ENCODE measurements at places on chromosomes 7 and 10.

DNA sequence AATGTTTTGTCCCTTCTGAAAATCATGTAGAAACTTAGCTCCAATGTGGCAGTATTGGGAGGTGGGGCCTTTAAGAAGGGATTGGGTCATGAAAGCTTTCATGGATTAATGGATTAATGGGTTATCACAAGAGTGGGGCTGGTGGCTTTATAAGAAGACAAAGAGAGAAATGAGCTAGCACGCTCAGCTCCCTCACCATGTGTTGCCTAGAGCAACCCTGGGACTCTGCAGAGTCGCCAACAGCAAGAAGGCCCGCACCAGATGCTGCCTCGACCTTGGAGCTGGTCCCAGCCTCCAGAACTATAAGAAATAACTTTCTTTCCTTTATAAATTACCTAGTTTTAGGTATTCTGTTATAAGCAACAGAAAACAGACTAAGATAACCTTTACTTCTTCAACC is 74.9 kb upstream of the HECW1 start:
- no peak for DNase-seq

- no peak for DNase-seq
Measured at GRCh38 chr7:52584041-52584440, 451.4 kb upstream of the POM121L12 start.

- DNase-seq, result peak; percentile 11
Measured at GRCh38 chr10:119595676-119596515, 868 bp downstream of the TIAL1 start.

GRCh38 chr10:76302481-76302880 is 871.1 kb downstream of the LRMDA start:
- no peak for DNase-seq

GRCh38 chr10:50622706-50623662 is 772 bp downstream of the SGMS1 start:
- no peak for DNase-seq

DNA sequence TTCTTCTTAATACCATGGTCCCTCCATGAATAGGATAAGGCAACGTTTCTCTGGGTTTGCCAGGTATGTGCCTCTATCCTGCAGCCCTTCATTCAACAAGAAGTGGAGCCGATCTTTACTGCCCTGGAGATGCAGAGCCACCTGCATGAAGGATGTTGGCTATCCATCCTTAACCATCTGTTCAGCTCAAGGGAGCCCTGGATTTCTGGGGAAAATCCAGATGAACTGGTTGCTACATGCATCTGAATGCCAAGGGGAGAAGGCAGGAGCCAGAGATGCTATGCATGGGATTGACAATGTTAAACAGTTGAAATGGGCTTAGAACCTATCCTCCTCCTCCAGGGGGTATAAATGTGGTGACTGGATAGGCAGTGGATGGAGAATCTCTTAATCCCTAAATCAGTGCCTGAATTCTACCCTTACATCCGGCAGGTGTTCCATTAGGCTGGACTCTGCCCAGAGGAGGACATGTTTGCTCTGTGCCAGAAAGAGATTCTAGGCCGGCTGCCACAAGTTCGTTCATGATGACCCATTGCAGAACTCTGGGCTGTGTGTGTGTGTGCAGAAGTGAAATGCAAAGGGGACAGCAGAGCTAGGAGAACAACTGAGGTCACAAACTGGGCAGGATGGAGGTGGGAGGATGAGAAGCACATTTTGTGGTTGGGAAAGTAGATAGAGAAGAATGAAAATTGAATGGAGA is 15.6 kb downstream of the CPED1 start:
- no peak for DNase-seq

GRCh38 chr7:155483868-155484325 is 26.0 kb downstream of the EN2 start:
- DNase-seq, result no peak

GRCh38 chr10:50641626-50642025 is 17.9 kb upstream of the SGMS1 start:
- no peak for DNase-seq

- peak; percentile 60 for DNase-seq
Measured at GRCh38 chr10:51224671-51225161, 150.4 kb downstream of the PRKG1 start.

DNA sequence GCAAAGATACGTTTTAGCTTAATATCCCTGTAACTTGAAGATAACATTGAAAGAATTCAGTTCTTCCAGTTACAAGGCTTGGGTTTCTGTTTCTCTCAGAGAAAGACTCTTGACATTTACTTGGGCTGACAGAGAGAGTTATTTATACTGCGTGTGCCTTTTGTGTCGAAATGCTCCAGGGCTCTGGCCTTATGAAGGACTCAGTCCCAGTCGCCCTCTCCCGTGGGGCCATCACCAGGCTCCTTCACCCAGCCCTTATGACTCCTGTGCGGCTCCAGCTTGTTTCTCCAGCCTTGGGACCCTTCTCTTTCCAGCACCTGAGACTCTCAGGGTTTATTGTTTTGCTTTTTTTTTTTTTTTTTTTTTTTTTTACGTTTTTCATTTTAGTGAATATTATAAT is 242.3 kb upstream of the DKK1 start:
- no peak for DNase-seq

- DNase-seq, result peak; percentile 89
Measured at GRCh38 chr10:96850825-96851224, 18.7 kb downstream of the LCOR start.

DNA sequence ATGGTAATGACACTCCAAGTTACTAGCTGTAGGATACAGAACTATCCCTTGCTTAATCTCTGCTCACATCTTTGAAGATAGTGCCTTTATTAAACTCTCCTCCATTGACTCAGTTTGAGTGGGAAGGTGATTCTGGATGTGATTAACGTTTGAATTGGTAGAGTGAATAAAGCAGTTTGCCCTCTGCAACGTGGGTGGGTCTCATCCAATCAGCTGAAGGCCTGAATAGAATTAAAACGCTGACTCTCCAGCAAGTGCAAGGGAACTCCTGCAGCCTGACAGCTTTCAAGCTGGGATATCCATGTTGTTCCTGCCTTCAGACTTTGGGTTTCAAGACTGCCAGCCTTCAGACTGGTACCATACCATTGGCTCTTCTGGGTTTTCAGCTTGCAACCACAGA is 21.6 kb downstream of the KLF14 start:
- no peak for DNase-seq

DNA sequence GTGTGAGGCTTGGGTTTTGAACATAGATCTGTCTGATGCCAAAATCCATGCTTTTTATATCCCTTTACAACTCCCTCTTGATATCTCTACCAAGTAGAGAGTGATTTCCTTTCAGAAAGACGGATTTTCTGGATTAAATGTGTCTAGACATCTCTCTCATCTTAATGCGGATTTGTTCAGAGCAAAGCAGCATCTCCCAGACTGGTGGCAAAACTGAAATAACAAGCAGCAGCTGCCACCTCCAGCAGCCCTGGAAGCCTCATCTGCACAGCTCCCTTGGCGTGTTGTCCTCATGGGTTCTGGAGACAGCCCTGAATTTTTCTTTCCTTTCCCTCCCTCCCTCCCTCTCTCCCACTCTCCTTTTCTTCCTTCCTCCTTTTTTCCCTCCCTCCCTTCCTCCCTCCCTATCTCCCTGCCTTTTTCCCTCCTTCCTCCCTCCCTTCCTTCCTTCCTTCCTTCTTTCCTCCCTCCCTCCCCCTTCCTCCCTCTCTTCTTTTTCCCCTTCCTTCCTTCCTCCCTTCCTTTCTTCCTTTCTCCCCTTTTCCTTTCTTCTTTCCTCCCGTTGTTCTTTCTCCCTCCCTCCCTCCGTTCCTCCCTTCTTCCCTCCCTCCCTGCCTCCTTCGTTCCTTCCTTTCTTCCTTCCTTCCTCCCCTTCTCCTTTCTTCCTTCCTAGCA is 639.9 kb downstream of the TYW1 start:
- no peak for DNase-seq

DNA sequence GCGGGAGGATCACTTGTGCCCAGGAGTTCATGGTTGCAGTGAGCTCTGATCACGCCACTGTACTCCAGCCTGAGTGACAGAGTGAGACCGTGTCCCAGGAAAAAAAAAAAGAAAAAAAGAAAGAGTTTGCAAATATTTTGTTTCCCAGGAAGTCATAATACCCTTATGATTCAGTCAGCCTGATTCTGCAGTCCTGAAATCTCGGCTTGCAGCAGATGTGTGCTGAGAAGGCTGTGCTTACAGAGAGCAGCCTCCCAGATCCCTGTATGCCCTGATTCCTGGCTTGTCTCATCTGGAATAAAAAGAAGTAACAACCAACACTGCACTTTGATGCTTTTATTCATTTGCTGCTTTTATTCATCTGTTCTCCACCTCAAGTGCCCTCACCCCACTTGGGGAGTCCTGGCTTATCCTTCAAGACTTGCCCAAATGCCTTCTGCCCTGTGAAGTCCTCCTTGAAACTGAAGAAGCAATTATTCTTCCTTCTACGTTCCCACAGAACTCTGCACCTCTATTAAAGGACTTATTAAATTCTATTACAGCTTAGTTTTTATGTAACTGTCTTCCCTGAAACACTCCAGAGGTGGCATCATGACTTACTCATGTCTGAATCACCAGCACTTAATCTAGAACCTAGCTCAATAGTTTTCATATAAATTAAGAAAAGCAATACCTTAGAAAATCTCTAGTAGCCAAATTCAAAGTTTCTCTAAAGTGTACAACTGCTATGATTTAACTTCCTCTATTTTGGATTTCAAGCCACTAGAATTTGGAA is 27.7 kb upstream of the BPGM start:
- DNase-seq, result no peak

DNA sequence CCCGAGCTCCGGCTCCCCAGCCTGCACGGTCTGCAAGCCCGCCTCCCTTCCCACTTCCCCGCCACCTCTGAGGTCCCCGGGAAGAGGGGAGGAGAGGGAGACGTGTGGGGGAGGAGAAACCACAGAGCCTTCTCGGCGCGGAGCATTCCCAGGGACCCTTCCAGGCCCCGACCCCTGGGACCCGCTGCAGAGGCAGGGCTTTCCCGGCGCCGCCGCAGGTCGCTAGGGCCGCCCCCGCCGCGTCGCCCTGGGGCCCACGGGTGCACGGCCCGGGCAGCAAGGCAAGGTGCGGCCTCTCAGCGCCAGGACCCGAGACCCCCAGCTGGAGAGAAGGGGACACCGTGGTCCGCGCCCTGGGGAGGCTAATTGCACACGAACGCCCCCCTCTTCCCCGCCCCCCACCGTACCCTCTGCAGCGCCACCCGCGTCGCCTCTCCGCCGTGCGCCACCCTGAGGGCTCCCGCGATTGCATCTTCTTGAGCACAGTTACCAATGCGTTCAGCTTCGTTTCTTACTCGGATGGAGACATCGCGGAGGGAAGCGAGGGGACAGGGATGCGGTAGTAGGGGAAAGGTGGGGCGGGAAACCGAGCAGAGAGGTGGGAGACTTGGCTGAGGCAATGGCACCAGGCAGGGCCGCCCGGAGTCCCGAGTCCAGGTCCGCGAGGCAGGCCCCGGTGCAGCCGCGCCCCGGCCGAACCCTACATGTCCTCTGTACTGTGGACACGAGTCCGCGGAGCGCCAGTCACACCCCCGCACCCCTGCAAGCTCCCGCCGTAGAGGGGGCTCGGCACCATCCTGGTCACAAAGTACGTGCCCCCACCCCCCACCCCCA is 28.9 kb downstream of the SKIDA1 start:
- DNase-seq, result no peak

DNA sequence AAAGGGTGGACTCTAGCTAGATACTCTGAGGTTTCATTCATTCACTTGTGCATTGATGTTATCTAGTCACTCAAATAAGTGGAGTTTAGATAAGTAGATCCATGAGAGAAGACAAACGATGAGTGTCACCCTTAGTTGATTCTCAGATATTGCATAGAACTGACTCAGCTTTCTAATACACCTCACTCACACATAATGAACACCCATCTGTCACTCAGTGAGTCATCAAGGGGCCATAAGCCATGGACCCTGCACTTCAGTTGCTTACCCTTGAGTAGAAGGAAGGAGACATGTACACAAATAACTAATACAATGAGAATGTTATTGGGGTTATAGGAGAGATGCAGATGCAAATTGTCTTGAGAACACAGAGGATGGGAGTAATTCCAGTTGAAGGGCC is 163.8 kb downstream of the SORCS3 start:
- DNase-seq, result no peak

DNA sequence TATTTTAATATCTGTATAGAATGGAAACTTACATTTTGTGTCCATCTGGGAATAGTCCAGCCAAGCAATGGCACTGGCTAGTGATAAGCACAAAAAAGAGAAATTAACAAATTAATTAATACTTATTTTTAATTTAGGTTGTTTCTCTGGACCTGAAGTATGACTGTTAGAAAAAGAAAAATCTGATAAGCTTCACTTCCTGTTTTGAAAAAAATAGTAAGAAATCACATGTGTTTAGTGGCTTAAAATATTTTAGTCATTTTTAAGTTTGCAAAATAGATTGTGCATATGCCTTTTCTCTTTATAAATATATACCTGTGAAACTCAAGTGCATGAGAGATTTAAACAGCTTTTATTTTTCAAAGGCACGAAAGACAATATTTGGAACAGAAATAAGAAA is 50.1 kb upstream of the CREB5 start:
- DNase-seq, result no peak

DNA sequence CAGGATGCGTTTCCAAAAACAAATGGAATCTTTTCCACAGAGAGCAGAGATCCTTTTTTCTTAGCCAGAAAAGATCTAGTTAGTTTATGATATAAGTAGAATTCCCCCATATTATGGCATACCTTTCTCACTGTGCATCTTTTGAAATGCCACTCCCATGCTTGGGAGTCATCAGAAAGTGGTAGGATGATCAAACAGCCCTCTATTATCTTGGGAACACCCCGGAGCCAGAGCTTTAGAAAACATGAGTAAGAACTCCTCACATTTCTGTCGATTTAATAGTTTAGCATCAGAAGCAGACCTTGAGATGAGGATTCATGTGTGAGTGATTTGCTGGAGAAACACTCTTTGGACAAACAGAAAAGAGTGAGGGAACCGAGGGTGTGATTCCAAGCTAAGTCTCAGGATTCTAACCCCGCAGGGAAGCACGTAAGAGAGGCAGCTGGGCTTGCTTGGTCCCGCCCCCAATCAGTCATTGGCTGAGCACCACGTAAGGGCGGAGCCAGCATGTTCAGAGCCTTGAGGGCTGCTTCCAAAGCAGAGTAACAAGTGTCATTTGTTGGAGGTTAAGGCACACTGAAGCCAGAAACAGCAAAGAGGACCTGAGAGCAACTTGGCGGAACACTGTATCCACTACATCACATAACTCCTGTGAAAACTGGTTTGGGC is 43.7 kb upstream of the NXPH1 start:
- no peak for DNase-seq

DNA sequence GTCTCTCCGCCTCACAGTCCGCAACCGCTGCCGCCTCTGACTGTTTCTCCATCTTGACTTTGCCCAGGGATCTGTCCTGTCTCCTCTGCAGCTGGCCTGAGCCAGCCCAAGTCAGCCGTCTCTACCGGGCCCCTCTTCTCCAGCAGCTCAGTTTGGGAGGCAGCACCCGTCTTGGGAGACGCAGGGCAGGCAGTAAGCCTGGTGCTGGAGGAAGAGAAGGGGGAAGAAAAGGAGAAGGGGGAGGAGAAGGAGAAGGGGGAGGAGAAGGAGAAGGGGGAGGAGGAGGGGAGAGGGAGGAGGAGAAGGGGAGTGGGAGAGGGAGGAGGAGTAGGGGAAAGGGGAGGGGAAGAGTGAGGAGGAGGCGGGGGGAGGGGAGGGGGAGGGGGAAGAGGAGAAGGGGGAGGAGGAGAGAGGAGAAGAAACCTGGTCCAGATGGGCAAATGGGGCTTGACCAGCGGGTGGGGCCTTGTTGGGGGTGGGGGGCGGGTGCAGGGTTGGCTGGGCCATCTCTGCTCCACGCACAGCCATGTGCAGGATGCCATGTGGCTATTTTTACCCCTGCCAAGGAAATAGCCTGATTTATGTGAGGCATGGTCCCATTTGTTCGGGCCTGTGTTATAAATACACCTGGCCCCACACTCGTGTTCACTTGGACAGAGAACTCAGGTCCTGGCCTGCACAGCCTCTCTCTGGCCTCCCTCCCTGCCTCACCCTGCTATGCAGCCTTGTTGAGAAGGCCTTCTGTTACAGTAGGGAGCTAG is 35.9 kb upstream of the FZD9 start:
- no peak for DNase-seq
